Tibial nerve (tissue), 4 donors: ENCODE measurements at places on chromosomes 2 and 18. TPM values are rescaled to one million over a fixed set of nuclear protein-coding genes. Genes with fewer than 3 reads are reported as not detected.

SFT2D3 gene
- total RNA-seq, result 10.7 TPM

- DNase-seq, result no peak
Observed at GRCh38 chr2:144268036-144268678, 251.8 kb downstream of the ZEB2 start.

DNA sequence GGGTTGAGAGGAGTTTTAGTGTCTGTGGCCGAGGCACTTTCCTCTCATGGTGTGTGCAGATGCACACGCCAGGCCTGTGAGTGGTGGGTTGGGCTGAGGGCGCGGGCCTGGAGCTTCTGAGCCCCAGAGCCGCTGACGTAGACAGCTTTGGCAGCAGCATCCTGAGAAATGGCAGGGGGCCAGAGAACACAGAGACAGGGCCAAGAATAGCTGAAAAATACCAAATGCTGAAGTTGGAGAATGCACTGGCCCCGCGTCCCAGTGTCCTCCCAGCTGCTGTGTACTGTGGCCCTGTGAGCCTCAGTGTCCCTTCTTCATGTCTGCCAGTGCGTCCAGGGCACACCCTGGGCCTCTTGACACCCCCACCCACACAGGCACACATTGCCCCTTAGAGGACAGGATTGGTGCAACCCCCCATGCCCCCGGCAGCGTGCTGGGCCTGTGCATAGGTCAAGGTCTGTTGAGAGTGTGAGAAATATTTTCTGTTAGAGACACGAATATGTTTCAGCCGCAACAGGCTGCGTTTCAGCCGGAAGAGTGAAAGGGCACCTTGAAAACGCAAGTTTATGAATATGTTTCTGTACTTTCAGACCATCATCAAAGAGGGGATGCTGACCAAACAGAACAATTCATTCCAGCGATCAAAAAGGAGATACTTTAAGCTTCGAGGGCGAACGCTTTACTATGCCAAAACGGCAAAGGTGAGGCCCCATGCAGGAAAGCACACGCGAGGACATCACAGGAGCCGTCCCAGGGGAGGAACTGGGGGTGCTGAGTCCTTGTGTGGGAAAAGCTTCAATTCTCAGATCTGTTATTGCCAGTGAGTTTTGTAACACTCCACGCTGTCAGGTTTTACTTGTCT, 33.6 kb downstream of the DGKD start:
- peak; percentile 82 for DNase-seq

GRCh38 chr2:20737505-20737904, 70.6 kb downstream of the GDF7 start:
- no peak for DNase-seq

GNAL gene
- total RNA-seq, result 17.3 TPM

GRCh38 chr2:42068571-42069178, 20.9 kb downstream of the PKDCC start:
- no peak for DNase-seq

GRCh38 chr2:2950403-2950952, 427.1 kb downstream of the EIPR1 start:
- DNase-seq, result no peak

PRLH gene
- not detected for total RNA-seq

TOGARAM2 gene
- total RNA-seq, result 28.4 TPM

DNA sequence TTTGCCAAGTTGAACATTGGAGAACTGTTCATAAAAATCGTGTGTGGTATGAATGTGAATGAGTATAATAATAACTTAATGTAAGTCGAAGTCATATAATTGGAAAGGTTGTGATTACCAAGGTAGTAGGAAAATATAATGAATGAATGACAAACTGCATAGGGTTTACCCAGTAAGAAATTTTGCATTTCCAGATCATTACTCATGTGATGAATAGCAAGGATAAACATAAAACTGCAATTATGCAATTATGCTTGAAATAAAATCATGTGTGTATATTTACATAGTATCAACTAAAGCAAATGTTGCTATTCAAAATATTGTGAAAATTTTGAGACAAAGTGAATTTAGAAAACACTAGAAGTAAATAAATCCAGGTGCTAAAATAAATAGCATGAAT, 1108.7 kb upstream of the TMEFF2 start:
- no peak for DNase-seq

GRCh38 chr2:219542931-219543595, 546 bp downstream of the CHPF start:
- no peak for DNase-seq

SLC14A1 gene
- total RNA-seq, result not detected

DNA sequence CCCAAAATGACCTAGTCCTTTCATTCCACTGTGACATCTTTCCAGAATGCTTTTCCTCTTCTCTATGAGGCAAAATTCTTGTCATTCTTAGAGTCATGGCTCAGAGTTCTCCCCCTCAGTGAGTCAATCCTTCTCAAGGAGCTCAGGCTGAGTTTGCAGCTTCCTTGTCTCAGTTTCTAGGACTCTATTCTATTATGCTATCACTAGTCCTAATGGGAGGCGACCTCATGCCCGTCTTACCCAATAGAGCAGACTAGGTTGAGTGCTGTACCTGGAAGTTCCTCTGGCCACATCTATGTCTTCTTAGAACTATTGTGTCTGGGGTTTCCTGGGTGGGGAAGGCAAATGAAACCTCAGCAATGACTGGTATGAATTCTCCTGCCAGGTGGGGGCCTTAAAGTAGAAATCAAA, 51.5 kb downstream of the HAUS1 start:
- no peak for DNase-seq

DNA sequence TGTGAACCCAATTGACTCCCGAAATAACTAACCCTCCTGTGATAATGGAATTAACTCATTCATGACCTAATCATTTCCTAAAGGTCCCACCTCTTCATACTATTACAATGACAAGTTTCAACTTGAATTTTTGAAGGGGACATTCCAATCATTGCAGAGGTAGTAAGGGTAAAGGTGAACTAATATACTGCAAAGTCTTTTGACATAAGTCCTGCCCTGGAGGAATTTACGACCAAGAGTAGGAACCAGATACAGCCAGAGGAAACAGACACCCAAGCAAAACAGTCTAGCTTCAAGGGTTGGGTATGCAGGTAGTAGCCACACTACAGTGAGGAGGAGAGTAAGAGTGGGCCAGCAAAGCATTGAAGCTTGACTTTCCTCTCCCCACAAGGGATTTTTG, 1.2 kb upstream of the SRBD1 start:
- DNase-seq, result no peak

DNA sequence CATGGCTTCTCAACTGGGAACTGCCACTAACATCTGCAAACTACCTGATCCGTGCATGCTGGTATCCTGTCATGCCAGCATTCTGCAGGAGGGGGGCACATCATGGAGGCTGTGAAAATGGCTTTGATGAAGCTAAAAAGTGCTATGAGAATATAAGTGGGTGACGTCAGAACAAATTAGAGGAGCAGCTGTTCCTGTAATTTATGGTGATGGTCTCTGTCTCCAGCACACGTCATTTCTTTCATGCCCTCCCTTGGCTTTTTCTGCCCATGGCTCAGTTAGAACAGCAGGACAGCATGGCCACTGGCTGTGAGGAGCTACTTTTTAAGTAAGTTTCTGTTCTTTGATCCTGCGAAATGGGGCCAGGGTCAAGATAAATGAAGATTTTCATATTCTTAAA, 466.3 kb downstream of the THSD7B start:
- no peak for DNase-seq

GRCh38 chr18:79425569-79425886, 29.8 kb downstream of the NFATC1 start:
- no peak for DNase-seq

RNF152 gene
- 12.3 TPM for total RNA-seq

- DNase-seq, result no peak
Observed at GRCh38 chr2:219553168-219553417, 9.3 kb downstream of the TMEM198 start.

GRCh38 chr18:3132700-3133099, 87.1 kb downstream of the MYOM1 start:
- no peak for DNase-seq

DNA sequence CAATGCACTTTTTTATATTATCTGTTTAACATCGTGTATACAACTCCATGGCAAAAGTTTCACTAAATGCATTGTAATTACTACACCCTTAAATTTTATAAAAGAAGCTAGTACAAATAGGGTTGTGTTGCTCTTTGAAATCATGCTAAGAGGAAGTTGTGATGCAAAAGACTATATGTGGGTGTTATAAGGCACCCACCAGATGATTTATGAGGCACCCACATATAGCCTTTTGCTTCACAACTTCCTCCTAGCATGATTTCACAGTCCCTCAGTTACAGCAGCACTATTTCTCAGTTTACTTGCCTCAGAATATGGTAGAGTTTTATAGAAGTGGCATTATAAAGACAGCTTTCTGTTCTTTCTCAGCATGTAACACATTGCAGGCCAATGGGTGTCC, 277.3 kb upstream of the DOK6 start:
- no peak for DNase-seq

GRCh38 chr2:51490576-51491234, 458.8 kb upstream of the NRXN1 start:
- no peak for DNase-seq

DNA sequence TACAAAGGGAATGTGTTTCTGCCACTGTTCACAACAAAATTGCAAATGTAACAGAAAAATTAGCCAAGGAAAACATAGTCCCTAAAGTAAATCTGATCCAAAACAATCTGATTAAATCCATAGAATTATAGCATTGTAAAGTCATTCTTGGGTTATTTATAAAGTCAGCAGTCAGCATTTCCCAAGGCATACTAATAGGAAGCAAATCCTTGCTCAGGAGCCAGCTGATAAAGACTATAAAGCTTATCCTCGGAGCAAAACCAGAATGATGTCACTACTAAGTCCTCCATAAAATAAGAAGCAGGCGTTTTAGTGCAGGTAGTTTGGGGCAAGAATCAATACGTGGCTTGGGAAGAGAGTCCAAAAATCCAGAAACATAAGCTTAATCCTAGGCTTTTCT, 67.3 kb upstream of the CSRNP3 start:
- DNase-seq, result no peak

- no peak for DNase-seq
Observed at GRCh38 chr2:141437521-141437920, 693.3 kb downstream of the LRP1B start.

NETO1 gene
- 14.7 TPM for total RNA-seq
